ENCODE measurements at places on chromosomes 13 and 19.

DNA sequence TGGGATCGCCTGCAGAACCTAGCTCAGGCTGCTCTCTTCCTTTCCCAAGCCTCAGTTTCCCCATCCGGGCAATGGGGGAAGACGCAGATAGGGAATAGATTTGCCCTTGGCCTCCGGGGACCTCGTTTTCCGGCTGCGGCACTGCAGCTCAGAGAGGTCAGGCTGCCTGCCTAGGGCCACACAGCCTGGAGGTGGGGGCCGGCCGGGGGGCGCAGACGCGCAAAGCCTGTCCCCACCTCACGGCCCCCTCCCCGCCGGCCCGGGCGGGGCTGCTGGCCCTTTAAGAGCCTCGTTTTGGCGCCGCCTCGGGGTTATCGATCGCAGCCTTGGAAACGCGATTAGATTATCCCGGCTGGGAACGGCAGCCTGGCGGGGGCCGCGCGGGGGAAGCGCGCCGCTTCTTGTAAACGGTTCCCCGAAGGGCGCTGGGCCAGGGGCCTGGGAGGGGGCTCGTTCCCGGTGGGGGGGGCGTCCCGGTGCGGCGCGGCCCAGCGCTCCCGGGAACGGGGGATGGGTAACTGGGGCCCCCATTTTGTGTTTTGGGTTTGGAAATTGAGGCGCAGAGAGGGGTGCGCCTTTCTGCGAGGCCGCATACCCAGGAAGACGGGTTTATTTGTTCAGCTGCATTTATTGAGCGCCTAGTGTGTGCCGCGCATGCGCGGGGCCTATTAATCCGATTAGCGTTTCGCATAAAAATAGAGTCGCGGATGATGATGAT is 23.4 kb upstream of the TCF3 start:
- no peak for DNase-seq

- no peak for DNase-seq
These were observed 41.9 kb upstream of the SERPINE3 start for GRCh38 chr13:51297556-51297955.

GRCh38 chr13:35483761-35484160 is 7.3 kb upstream of the MAB21L1 start:
- no peak for DNase-seq

GRCh38 chr13:113771709-113772331 is 12.8 kb downstream of the TMEM255B start:
- no peak for DNase-seq

GRCh38 chr13:71460211-71460610 is 406.8 kb downstream of the DACH1 start:
- no peak for DNase-seq

DNA sequence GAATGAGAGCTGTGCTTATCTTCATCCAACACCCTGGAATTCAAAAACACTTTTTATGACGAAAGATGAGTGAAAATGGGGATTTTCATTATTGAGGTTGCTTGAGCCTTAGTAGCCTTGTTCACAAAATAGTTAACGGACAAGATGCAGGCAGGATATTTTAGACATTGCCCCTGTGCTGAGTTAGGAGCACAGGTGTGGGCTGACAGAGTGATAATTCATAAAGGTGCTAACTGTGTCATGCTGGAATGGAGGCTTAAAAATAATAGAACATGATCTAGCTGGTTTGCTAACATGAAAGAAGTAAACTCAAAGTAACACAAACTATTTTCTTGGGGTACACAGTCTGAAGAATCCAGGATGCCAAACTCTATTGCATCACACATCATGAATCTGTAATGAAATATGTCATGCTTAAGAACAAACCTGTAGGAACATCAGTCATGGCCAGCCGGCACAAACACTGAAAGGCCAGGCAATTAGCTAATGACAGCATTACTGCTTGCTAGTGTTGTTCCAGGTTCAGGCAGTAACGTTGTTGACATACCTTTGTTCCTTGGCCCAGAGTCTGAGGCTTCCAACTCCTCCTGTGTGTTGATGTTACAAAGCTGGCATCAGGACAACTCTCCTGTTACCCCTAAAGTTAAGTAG is 55.3 kb downstream of the FRY start:
- DNase-seq, result no peak

GRCh38 chr19:45333609-45334303 is 6.8 kb upstream of the KLC3 start:
- DNase-seq, result no peak

DNA sequence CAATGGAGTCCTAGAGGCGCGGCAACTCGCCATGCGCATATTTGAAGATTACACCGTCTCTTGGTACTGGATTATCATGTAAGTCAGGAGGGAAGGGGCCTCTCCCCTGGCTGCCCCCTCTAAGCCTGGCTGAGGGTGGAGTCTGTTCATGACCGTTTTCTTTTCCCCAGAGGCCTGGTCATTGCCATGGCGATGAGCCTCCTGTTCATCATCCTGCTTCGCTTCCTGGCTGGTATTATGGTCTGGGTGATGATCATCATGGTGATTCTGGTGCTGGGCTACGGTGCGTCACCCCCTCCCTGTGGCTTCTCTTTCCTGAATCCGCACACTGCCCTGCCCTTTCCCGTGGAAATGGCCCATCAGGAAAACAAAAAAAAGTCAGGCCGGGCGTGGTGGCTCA is 6.5 kb downstream of the SLC44A2 start:
- DNase-seq, result no peak

Measured in AG09319 (cell line).